ENCODE measurements at places on chromosomes 1 and 21. TPM values are rescaled to one million over a fixed set of nuclear protein-coding genes. Genes with fewer than 3 reads are reported as not detected.
A peak's percentile ranks its signal among the peaks of the same experiment; 100 is the strongest.

DNA sequence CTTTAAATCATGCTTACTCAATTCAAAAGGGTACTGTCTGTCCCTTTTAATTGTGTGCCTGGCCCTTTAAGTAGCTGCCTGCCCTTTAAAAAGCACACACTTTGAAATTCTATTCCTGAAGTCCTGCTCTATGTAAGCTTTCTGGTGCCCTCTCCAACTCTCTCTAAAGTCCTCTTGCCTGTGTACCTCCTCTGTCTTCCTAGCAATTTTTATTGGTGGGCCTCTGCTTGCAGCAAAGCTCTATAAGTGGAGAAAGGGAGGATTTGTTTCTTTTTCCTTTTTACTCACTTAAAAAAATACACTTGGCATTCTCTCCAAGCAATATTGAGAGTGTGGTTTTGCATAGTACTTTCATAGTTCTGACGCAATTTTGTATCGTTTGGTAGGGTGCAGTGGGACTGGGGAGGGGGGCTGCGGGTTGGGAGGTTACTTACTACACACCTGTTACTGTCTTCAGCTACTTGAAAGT lies 135.4 kb downstream of the LMO4 start:
- DNase-seq: no peak

DNA sequence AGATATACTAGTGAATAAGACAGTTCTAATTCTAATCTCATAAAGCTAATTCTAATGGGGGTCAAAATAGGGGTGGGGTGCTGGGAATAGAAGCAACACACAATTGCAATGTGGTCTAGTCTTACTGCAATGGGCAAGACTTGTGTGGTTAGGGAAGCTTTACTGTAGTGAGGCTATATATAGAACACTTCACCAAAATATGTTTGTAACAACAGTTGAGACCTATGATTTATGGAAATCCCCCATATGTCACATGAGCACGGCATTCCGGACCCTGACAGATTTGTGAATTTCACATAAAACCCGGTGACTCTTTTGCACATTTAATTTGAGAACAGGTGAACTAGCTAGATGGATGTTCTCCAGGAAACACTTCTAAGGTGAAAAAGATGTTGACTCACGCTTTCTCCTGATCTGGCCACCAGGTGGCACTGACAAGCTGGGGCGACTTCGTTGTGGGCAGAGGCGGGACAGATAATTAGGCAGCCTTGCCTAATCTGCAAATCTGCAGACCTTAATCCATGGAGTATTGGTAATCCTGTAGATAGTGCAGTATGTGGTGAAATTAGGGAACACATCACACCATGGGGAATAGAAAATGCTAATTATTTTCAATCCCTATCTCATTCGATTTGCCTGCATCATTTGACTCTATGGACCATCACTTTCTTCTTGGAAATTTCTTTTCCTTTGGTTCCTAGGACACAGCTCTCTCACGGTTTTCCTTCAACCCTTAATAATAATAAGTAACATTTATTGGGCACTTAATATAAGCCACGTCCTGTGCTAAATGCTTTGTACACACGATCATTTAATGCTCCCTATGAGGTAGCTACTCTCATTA lies 37.7 kb downstream of the KIAA0040 start:
- DNase-seq: peak; percentile 72

The S100A8 gene
- polyA plus RNA-seq: not detected

GRCh38 chr21:25964015-25964414 lies 206.6 kb downstream of the APP start:
- peak; percentile 93 for DNase-seq

- DNase-seq: no peak
Measured at GRCh38 chr1:156260896-156261295, 13.0 kb upstream of the PAQR6 start.

GRCh38 chr1:41418857-41419583 lies 57.8 kb downstream of the FOXO6 start:
- DNase-seq: peak; percentile 67

GRCh38 chr1:212072047-212072446 lies 36.5 kb downstream of the DTL start:
- no peak for DNase-seq

- no peak for DNase-seq
Measured at GRCh38 chr1:47411436-47411835, 4.6 kb upstream of the FOXE3 start.

GRCh38 chr1:240586006-240586405 lies 25.9 kb downstream of the GREM2 start:
- DNase-seq: no peak

DNA sequence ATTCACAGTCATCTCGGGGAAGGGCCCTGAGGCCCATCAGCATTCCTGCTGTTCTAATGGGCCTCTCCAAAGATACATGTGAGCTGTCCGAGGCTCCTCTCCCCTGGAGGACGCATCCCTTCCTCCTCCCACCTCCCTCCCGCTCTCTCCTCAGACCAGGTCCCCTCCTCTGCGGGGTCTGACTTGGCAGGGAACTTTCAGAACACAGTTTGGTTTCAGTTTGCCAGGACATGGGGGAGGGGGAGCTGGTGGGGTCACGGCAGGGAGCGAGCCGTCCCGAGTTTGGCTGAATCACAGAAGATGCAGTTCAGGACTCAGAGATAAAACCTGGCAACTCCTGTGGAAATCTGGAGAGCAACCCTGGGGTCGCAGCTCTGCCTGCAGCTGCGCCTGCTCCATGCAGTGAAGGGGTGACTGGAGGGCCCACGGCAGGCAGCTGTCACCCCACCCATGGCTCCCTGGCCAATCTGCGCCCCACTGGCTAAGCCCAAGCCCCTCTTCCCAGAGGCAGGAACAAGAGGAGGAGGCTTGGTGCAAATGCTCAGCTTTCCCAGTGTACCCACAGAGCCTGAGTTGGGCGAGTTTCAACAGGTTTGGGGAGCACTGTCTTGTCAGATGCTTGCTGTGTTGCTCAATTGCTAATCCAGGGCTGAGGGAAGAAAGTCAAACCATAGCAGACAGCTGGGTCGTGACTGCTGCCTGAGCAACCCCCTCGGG lies 5.7 kb downstream of the WNT4 start:
- DNase-seq: no peak
